Left lung (tissue), 14 donors: ENCODE measurements at places on chromosomes 5 and 9. TPM values are rescaled to one million over a fixed set of nuclear protein-coding genes. Genes with fewer than 3 reads are reported as not detected.

Gene SCGB3A2
- 108 TPM for total RNA-seq

Gene PAPPA
- total RNA-seq: 4.3 TPM

Gene UGT3A2
- 0.31 TPM for total RNA-seq

Gene NOXA1
- 8.7 TPM for total RNA-seq

Gene CTNND2
- not detected for total RNA-seq

Gene RNF183
- total RNA-seq: not detected

Gene EPB41L4B
- 17.7 TPM for total RNA-seq

Gene FGFR4
- 14.8 TPM for total RNA-seq

Gene PHF24
- 0.58 TPM for total RNA-seq

DNA sequence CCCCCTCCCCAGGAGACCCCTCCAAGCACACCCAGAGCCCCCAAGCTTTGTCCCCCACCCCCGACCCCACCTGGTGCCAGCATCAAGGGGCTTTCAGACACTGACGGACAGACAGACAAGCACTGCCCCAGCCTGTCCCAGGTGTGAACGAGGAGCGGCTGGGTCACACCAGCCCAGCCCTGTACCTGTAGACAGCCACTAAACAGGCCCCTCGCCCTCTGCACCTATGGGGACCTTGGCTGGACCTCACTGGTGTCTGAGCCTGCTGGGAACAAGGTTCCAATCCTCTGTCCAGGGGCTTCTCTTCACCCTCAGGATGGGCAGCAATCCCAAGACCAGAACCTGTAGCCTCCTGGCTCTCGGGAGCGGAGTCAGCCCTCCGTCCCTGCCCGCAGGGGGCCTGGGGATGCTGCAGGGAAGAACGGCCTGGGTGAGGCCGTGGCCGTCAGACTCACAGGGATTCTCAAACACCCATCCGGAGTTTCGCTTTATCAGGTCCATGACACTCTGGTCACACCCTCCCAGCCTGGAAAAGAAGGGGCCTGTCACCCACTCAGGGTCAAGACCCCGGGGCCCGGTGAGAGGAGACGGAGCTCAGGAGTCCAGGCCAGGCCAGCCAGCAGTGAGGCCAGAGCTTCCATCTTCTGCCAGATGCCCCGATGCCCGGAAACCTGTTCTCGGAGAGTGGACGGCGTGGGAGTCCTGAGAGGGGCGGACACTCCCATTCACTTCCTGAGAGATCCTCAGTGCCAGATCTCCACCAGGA, 2.8 kb downstream of the LCN6 start:
- no peak for DNase-seq

- no peak for DNase-seq
These were observed 11.8 kb upstream of the ADAMTS2 start for GRCh38 chr5:179357031-179357430.

GRCh38 chr9:110076894-110077725, 130.8 kb downstream of the C9orf152 start:
- DNase-seq: no peak

GRCh38 chr9:117170567-117170966, 244.3 kb downstream of the ASTN2 start:
- no peak for DNase-seq

DNA sequence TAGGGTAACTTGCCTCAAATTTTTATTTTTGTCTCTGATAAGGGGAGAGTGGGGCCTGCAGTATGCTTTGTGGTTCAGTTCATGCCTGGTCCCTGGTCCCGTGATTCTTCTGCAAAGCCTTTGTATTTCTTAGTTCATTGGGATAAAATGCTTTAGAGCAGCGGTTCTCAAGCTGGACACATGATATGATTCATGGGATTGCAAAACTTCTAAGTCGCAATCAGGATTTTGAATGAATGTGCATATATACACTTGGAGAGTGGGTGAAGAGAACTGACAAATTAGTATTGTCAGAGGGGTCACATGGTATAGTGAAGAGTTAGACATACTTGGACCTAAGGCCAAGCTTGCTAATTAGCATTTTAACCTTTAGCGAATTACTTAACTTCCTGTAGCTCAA, 265.4 kb upstream of the KLF9 start:
- no peak for DNase-seq

DNA sequence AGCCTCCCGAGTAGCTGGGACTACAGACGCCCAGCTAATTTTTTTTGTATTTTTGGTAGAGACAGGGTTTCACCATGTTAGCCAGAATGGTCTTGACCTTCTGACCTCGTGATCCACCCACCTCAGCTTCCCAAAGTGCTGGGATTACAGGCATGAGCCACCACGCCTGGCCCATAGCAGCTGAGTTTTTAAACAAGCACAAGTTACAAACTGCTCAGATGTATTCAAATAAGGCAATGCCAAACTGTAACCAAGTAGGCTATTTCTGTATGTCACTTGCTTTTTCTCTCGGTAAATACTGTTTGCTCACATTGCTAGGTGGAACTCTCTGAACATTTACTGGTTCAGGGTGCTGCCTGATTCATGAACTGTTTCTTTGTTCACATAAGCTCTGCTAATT, 799.3 kb upstream of the NUDT12 start:
- no peak for DNase-seq

GRCh38 chr9:8640761-8641160, 841.2 kb upstream of the DMAC1 start:
- DNase-seq: no peak

DNA sequence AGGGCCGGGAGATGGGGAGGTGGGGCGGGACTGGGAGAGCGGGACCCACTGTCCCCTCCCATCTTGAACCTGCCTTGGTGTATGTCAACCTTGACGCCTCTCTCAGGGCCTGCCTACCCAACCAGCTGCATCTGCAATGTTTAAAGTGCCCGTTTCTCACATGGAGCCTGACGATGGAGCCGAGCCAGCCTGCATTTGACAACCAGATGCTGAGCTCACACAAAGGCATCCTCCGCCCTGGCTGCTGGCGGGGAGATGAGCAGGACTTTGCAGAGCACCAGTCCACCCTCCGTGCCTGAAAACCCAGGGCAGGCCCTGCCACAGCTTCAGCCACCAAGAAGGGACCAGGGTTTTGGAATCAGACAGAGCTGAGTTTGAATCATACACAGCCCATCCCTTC, 141.1 kb upstream of the SMIM23 start:
- DNase-seq: no peak

DNA sequence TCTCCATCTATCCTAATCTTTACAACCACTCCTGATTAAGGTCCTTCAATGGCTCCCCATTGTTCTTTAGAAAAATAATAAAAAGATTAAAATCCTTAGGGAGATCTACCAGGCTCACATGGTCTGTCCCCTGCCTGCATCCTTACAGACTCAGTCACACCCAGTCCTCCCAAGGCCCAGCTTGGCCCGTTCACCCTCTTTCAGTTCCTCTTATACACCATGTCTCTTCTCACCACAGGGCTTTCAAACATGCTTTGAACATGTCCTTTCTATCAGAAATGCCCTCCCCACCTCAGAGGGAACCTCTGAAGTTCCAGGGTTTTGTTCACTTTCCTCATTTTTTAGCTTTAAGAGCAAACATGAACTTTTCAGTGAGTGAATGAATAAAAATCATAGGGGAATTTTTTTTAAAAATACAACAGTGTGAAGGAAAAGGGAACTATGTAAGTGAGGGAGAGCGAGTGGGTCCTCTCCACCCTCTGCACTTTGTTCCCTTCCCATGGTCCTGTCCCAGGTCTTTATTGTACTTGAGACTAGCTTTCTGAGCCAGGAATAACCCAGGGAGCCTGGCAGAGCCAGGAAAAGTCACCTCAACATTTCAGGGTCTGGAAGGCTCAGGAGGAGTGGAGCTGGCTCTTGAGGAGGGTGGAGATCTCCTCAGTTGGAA, 55.3 kb downstream of the TRPC7 start:
- DNase-seq: no peak

GRCh38 chr5:23864786-23865185, 357.4 kb downstream of the PRDM9 start:
- no peak for DNase-seq

- DNase-seq: no peak
These were observed 48.9 kb upstream of the CPEB4 start for GRCh38 chr5:173839117-173839713.

DNA sequence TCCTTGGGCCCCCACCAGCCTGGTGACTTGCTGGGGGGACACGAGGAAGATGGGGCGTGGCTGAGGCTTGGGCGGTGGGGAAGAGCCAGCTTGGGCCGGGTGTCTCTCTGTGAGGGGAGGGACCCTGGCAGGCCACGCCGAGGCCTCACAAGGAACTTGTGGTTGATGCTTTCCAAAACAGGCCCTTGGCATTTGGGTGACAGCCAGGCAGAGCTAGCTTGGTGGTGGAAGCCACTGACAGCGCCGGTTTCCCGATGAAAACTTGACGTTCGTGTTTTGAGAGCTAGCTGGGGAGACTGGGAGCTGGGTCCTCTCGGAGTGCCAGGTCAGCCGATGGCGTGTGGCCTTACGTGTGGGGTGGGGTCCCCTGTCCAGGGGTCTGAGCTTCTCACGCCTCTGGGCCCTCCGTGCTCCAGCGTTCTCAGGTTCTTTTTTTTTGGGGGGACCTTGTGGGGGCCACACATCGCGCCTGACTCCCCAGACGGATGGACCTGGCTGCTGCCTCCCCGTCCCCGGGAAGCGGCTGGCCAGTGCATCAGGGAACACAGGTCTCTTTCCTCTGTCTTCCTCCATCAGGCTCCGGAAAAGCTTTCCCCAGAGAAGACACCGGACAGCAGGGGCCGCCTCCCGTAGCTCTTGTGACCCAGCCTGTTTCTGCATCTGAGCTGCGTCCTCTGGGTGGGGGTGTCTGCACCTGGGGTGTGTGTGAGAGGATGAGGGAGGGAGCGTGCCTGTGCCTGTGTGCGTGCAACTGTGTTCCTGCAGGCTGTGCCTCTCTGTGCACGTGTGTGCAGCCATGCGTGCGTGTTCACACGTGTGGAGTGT, 129.3 kb upstream of the LPCAT1 start:
- peak; percentile 63 for DNase-seq

- no peak for DNase-seq
These were observed at the start of gene LCN9 for GRCh38 chr9:135662758-135663450. TSS of gene LCN9 (plus strand) at chr9:135663309. CDS start at chr9:135663322, 13 bp downstream.

- DNase-seq: no peak
These were observed 265.0 kb downstream of the ZNF608 start for GRCh38 chr5:124481419-124481818.

- DNase-seq: no peak
These were observed 208.3 kb upstream of the VLDLR start for GRCh38 chr9:2413160-2413805.

DNA sequence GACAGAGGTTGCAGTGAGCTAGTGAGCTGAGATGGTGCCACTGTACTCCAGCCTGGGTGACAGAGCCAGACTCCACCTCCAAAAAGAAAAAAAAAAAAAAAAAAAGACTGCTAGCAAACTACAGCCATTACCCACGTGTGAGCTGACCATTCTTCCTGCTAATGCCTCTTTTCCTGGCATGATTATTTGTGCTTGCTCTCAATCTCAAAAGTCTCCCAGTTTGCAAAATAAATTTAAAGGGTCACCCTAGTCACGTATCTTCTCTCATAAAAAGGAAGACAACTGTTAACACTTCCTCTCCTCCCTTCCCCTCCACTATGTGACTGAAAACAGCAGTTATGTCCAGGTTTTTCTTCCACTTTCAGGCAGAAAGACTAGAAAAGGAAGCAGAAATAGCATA, 37.2 kb downstream of the TRIM36 start:
- no peak for DNase-seq
